Iris pigment epithelial cell (primary cell): ENCODE measurements at places on chromosomes 2 and 18.
A peak's percentile ranks its signal among the peaks of the same experiment; 100 is the strongest.

GRCh38 chr18:13120983-13121441 lies 97.5 kb upstream of the LDLRAD4 start:
- peak; percentile 73 for DNase-seq

DNA sequence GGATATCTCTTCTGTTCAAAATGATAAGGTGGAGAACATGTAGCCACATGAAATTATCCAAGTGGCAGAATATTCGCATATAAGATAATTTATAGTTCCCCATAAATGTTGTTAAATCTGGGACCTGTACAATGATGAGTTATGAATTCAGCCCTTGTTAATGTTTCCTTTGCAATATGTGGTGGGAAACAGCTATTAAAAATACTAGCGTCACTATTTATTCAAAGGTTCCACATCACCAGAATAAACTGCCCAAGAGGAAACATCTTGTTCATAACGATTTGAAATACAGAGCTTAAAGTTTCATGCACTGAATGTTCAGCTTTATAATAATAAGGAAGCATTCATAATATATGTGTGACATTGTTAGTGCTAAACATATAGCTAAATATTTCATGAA lies 223.9 kb upstream of the TCF4 start:
- DNase-seq: no peak

DNA sequence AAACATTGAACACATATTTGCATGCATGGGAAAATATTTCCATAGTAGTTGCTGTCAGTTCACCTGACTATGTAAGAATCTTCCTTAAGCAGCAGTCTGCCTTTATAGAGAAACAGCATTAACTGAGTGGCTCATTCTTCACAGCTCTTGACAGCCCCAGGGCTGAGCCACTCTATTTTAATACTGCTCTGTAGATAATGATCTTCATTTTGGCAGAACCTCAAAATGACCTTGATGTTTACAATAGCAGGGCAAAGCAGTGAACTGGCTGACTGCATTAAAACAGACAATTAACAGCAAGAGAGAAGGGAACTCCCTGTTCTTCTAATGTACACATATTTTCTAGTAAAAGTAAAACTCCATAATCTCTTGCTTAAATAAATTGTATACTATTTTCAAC lies 580.6 kb upstream of the SOX11 start:
- DNase-seq: peak; percentile 8

- DNase-seq: no peak
These were observed 813.0 kb upstream of the ID2 start for GRCh38 chr2:7868836-7869235.

GRCh38 chr2:113251118-113251517 lies 27.6 kb downstream of the PAX8 start:
- no peak for DNase-seq

- DNase-seq: no peak
These were observed 314.5 kb upstream of the CHAC2 start for GRCh38 chr2:53452957-53453748.

DNA sequence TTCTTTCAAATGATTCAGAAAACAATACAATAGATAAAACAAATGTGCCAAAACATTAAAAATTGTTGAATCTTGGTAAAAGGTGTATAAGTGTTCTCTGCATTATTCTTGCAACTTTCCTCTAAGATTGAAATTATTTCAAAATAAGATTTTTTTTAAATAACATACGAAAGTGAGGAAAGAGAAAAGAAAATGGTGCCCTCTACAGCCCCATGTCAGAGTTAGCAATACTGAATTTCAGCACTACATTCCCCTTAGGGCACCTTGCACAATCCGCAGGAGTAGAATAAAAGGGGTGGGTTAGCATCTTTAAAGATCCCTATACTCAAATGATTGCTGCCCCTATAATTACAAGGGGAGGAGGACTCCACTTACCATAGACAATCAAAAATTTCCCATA lies 433.7 kb downstream of the BCL11A start:
- no peak for DNase-seq

DNA sequence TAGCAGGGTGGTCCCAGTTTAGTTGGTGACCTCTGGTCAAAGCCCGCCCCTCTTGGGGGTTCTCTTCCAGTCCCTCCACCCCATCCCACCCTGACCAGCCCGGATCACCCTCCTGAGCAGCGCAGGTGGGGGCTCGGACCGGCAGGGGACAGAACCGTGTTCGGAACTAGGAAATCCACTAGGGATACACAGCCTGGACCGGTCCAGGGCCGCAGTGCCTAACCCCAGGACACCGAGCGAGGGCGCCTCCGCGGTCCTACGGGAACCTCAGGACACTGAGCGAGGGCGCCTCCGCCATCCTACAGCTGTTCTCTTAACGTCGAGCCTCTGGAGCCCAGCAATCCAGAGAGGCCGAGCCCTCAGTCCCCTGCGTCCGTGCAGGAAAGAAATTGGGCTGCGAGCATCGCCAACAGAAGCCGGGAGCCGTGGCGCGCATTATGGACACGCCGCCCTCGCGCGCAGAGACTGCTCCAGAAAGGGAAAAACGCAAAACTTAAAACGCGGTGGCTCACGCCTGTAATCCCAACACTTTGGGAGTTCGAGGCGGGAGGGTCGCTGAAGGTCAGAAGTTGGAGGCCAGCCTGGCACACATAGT lies 8.5 kb downstream of the RAX start:
- no peak for DNase-seq

- DNase-seq: peak; percentile 74
These were observed 29.5 kb downstream of the COL5A2 start for GRCh38 chr2:189150033-189150432.

GRCh38 chr18:35010993-35011392 lies 30.2 kb upstream of the MAPRE2 start:
- DNase-seq: no peak

GRCh38 chr2:89844221-89844943 lies 1152.9 kb downstream of the RPIA start:
- no peak for DNase-seq

GRCh38 chr2:10398496-10398895 lies 49.6 kb downstream of the ODC1 start:
- DNase-seq: no peak

- no peak for DNase-seq
These were observed 382.6 kb upstream of the MC4R start for GRCh38 chr18:60755134-60755533.

DNA sequence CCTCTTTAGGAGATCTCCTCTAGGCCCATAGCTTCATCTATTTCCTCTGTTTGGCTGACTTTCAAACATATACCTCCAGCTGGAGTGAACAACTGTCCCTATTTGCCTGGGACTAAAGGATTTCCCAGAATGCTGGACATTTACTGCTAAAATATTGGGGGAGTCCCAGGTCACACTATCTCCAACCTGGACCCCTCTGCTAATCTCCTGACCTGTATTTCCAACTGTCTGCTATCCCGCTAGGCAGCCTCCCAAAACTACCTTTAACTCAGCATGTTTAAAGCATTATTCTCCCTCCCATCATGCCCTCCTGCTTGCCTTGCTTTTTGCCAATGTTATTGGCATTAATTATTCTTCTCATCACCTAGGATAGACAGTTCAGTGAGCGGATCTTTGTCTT lies 77.1 kb downstream of the THADA start:
- no peak for DNase-seq

DNA sequence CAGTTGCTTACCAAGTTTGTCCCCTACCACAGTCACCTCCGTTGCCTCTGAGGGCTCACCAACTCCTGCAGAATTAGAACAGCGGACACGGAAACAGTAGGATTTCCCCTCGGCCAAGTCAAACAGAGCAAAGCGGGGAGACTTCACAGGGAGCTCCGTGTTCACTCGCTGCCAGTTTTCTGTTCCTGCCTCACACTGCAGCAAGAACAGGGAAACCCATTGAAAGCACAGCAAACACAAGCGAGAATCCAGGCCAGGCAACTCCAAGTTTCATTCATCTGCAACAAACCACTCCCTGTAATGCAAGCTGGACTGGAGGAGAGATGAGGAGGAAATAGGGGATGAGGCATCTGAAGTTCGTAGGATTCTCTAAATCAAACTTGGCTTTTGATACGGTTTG lies 84.2 kb downstream of the MYOM1 start:
- DNase-seq: no peak

GRCh38 chr2:15641530-15641982 lies 49.9 kb downstream of the DDX1 start:
- DNase-seq: no peak

DNA sequence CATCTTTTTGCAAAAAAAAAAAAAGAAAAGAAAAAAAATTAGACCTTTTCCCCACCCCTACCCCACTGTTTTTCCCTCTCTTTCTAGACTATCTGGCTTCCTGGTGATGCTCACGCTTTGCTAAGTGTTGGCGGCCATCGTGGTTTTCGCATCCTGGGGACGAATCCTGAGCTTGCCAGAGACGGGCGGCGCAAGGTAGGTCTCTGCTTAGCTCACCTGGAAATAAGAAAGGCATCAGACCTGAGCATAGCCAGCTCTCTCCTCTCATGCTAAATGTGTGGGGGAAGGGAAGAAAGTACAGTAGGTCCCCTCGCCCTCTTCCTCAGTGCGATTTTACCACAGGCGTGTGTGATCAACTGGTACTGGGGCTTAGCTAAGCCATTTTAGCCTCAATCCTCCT lies 90.5 kb downstream of the KLHL29 start:
- no peak for DNase-seq

DNA sequence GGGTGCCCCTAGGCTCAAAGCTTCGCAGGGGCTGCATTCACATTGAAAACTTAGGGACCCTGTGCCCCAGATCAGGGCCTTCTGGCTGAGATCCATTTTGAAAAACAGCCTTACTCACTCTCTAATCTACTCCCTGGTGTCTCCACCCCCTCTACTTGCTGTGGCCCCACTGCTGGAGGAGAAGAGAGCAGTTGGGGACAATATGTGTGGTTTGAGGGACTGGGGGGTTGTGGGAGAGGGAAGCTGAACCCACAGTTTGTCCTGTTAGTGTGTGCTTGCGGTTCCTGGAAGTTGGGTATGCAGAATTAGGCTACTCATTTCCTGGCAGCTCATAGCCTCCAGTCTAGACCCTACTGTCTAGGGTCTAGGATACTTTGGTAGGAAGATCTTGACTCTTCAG lies 211.4 kb downstream of the PRKCE start:
- peak; percentile 2 for DNase-seq
